HTR-8/SVneo (cell line): ENCODE measurements at places on chromosomes 16 and 17.

- DNase-seq = peak; percentile 97
Measured at GRCh38 chr16:67311607-67312488, 14.7 kb downstream of the KCTD19 start.

- no peak for DNase-seq
Measured at GRCh38 chr17:28972437-28972836, 21.1 kb upstream of the PHF12 start.

- DNase-seq = peak; percentile 61
Measured at GRCh38 chr17:75645501-75645888, 12.3 kb downstream of the SMIM5 start.

DNA sequence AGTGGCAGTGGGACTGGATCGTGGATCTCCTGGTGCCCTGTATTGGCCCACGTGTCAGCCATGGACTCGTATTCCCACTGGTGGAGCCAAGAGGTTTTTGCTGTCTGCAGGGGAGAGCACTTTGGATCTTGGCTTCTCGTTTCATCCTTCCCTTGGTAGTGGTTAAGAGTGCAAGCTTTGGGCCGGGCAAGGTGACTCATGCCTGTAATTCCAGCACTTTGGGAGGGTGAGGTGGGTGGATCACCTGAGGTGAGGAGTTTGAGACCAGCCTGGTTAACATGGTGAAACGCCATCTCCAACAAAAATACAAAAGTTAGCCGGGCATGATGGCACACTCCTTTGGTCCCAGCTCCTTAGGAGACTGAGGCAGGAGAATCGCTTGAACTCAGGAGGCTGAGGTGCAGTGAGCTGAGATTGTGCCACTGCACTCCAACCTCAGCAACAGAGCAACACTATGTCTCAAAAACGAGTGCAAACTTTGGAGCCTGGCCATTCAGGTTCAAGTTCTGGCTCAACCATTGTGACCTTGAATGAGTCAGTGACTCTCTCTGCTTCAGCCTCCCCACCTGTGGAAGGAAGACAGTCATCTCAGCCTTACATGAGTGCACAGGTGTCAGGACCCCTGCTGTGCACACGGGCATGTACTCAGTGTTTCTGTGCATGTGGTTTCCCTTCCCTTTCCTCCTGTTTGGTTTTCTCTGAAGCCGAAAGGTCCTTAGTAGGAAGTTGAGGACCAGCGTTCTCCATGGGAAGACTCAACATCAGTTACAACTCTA is 57.4 kb downstream of the PLCG2 start:
- DNase-seq = no peak

GRCh38 chr17:6303664-6304063 is 131.3 kb downstream of the AIPL1 start:
- peak; percentile 37 for DNase-seq
